ENCODE measurements at places on chromosomes 3 and 15.

GRCh38 chr3:197256836-197257444, 41.5 kb downstream of the DLG1 start:
- no peak for DNase-seq

- DNase-seq, result no peak
Observed at GRCh38 chr15:57223345-57223744, 153.0 kb upstream of the CGNL1 start.

DNA sequence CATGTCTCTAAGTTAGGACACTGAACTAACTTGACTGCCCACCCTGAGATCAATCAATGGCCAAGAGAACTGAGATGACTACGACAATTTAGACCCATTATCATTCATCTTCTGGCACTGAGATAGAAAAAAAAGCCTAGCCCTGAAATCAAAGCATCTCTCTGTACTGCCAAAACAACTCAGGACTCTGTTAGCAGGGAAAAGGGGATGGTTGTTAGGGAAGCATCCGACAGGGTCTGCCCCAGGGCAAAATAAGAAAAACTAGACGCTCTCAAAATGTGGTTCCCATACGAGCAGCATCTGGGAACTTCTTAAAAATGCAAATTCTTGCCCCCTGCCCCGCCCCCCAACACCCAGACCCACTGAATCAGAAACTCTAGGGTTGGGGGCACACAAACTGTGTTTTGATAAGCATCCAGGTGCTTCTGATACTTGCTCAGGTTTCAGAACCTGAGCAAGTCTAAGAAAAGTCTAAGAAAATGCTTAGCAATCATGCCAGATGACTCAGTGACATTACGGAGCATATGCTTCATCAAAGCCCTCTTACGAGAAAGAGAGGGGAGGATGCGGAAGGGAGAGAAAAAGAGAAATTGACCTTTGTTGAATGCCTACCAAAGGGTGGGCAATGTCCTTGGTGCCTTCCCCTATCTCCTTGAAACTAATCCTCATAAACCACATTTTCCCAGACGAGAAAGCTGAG, 172.8 kb upstream of the HES1 start:
- DNase-seq, result no peak

DNA sequence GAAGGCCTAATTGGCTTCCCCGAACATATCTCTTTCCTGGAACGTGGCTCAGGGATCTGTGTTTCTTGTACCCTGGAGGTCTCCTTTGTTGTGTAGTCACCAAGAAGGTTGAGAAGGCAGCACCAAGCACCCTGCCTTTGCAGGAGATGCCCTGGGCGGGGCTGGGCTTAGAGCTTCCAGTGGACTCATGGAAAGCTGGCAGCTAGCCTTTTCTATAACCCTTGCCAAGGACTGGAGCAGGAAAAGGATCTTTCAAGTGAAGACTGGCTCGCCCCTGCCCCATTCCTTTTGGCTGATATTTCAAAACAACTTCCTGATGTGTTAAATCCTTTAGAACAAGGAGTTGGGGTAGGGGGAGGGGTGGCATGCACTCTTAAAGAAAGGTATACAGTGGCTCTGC, 58.9 kb upstream of the EPHA6 start:
- DNase-seq, result no peak

- no peak for DNase-seq
Observed at GRCh38 chr3:153130312-153130977, 31.6 kb upstream of the RAP2B start.

- no peak for DNase-seq
Observed at GRCh38 chr15:41241221-41241964, 10.3 kb downstream of the CHP1 start.

- DNase-seq, result no peak
Observed at GRCh38 chr3:13273604-13274105, 146.5 kb downstream of the NUP210 start.

- DNase-seq, result no peak
Observed at GRCh38 chr3:141789281-141789680, 26.1 kb downstream of the GRK7 start.

GRCh38 chr3:189727898-189728297, 96.7 kb downstream of the TP63 start:
- DNase-seq, result no peak

GRCh38 chr3:149151843-149152242, 22.4 kb downstream of the HPS3 start:
- no peak for DNase-seq

- no peak for DNase-seq
Observed at GRCh38 chr3:157026091-157026490, 133.9 kb downstream of the CCNL1 start.

DNA sequence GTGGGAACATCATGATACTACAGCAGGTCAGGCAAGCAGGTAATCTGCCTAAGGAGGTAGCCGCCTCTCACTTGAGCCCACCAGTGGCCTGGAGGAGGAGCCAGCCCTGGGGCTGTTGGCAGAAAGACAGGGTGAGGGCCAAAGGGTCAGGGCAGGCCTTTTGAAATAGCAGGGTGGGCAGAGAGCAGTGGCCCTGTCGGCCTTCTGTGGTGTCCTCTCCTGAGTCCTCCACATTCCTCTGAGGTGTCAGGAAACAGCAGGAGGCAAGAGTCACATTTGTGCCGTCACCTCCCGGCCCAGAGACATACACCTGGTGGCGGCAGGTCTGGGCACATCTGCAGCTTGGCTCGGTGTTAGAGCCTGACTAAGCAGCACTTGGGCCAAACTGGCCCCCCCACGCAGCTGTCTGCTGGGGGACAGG, 3.9 kb upstream of the BNC1 start:
- no peak for DNase-seq

- DNase-seq, result no peak
Observed at GRCh38 chr3:113034011-113034410, 43.2 kb downstream of the GTPBP8 start.

- DNase-seq, result no peak
Observed at GRCh38 chr3:50268703-50269451, at the start of gene SEMA3B. SEMA3B (plus strand) TSS chr3:50269147; CDS start chr3:50269241, 94 bp downstream.

GRCh38 chr3:138653567-138653966, 45.0 kb downstream of the FAIM start:
- no peak for DNase-seq

DNA sequence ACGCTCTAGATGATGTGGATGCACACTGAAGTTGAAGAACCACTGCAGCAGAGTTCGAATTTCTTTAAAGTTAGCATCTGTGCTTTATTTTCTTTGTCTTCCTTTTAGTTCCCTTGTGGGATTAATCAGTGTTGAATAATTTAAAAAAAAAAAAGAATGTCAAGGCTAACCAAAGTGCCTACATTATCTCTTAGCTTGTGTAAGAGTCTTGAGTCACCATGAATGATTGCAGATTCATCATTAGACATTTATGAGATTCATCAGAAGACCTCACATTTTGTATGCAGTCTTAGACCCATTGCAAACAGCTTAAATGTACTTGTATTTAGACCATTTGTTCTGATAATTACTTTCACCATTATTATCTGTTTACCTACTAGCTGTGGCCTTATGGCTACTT, 182.2 kb downstream of the FNDC3B start:
- no peak for DNase-seq

DNA sequence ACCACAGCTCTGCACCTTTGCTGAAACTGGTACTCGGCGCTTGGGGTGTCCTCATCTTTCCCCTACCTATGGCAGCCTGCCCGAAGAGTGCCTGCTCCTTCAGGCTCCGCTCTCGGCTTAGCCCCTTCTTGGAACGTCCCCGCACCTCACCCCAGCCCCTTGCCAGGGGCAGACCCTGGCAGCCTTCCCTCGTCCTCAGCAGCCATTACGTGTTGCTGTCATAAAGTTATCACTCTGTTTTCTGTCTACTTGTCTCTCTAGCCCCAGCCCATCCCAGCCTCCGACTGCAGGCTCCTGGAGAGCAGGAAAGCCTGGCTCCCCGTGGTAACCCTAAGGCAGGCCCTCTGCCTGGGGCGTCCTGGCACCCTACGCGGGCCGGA, 5.1 kb upstream of the BAHD1 start:
- DNase-seq, result no peak

DNA sequence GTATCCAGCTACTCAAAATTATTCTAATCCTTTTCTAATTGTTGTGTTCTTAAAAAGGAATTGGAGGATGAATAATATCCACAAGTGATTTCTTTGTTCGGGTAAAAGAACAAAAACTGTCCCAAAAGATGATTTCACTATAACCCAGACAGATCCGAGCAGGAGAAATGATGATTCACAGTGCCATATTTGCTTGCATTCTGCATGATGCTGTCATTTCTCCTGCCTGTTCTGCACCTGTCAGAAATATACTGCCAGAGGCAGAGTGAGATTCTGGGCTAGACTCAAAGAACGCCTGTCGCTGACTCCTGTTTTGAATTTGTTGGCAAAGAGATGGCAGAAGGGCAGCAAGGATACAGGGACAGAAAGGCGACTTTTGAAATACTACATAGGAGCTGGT, 34.7 kb upstream of the SLC24A5 start:
- no peak for DNase-seq

DNA sequence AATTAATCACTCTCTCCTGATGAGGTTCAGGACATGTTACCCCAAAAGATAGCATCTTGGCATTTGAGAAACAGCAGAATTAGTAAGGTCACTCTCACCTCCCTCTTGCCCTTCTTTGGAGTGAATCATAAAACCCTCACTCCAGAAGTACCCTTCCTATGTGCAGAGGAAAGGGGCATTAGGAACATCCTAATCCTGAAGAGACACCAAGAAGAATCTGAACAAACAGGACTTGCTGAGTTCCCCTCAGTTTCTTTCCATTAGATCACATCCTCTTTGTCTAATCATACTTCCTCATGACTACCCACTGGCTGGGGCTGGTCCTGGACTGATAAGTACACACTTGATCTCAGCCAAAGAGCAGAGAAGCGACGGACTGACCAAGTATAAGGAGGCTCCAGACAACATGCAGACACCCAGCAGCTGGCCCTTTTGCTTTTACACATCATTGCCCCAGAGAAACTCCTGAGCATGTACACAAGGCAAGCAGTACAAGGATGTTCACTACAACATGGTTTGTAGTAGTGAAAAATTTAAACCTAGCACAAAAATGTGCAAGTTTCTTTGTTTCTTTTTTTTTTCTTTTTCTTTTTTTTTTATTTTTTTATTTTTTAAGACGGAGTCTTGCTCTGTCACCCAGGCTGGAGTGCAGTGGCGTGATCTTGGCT, 15.0 kb upstream of the TM6SF1 start:
- no peak for DNase-seq

DNA sequence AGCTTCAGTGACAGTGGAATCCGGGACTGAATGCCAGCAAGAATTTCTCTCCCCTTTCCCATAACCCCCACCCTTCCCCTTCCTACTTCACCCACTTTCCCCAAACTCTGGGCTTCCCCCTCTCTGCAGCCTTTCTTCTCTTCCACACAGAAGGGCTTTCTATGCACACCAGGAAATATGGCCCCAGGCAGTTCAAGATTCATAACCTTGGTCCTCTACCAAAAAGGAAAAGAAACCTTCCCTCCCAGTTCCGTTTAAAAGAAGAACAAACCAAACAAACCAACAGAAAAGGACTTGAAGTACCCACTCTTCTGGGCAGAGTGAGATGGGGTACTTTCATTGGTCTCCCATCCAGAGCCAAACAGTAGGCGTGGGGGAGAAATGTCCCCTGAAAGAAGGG, 68.8 kb upstream of the ABHD2 start:
- no peak for DNase-seq

DNA sequence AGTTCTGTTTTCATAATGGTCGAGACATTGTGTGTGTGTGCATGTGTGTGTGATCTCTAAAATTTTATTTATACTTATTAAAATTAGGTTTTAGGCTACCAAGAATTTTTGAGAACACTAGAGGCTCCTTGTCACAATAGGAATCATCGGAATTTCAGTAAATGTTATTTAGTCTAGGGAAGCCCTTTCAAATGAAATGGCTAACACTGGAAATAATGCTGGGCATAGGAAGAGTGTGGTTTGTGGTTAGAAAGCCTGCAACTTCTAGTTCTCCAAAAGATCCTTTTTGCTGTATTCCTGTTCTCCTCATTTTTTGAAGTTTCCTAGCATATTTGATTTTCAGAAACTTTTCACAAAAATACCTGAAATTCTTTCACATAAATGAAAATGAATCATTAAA, 92.5 kb upstream of the MBNL1 start:
- no peak for DNase-seq

DNA sequence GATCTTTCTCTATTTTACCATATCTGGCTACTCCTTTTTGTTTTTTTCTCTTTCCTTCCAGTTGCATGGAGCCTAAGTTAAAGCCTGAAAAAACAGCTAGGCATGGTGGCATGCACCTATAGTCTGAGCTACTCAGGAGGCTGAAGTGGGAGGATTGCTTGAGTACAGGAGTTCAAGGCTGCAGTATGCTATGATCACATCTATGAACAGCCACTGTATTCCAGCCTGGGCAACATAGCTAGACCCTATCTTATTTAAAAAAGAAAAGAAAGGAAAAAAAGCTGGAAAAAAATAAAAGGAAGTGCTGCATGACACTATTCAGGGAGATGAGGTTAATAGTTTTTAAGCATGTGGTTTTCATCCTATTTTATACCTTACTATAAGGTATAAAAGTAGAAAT, 4.0 kb upstream of the SKIL start:
- no peak for DNase-seq

DNA sequence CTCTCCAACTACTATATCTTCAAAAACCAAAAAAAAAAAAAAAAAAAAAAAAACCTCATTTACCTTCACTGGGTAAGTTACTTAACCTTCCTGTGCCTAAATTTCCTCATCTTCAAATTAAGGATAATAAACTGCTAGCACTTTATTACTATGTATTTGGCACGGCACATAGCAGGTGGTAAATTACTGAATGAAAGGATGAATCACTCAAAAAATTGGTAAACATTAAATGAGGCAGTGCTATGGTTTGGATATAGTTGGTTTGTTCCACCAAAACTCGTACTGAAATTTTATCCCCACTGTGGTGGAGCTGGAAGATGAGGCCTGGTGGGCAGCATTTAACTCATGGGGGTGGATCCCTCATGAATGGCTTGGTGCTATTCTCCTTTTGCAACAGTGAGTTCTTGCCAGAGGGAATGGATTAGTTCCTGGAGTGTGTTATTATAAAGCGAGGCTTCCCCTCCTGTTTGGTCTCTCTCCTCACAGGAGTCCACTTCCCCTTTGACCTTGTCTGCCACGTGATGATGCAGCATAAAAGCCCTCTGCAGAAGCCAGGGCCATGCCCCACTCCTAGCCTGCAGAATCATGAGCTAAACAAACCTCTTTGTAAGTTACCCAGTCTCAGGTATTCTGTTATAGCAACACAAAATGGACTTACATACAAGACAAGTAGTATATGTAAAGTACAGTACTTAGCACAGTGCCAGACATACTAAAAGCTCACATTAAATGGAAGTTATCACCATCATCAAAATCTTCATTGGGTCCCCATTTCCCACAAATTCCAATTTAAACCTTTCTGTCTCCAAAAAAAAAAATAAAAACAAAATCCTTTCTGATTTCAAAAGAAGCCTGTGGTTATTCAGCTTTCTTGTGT, 20.6 kb downstream of the DCUN1D1 start:
- no peak for DNase-seq

DNA sequence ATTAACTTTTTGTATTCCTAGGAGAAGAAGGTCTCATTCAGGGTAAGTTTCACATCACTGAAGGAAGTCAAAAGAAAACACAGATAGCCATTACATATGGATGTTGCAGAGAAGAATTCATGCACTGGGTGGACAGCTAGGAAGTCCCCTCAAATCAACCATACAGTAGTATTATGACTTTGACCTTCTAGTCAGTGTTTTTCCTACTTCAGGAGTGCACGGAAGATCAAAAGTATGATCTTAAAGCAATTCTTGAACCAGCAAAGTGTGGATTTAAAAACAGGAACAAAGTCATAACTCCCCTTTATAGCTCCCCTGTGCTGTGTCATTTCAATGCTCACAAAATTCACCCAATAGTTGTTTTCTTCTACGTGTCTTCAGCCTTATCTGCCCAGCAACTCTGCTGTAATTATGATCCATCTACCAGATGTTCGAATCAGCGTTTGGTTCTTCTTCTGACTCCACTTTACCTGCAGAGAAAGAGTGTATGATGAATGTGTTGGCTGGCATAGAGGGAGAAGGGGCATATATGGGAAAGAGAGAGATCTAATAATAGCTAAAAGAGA, 118.1 kb upstream of the MEIS2 start:
- no peak for DNase-seq
